ENCODE measurements at places on chromosomes 3 and 15. TPM values are rescaled to one million over a fixed set of nuclear protein-coding genes. Genes with fewer than 3 reads are reported as not detected.

Gene TLR9
- total RNA-seq: not detected

Gene ZNF80
- total RNA-seq: not detected

Gene LRRC3B
- total RNA-seq: not detected

- DNase-seq: no peak
- H3K4me3 ChIP-seq: no peak overlapping the region
- H3K27me3 ChIP-seq: no peaks in the 10 kb centered on the region
Measured at GRCh38 chr3:32969656-32970055, 18.2 kb downstream of the CCR4 start.

DNA sequence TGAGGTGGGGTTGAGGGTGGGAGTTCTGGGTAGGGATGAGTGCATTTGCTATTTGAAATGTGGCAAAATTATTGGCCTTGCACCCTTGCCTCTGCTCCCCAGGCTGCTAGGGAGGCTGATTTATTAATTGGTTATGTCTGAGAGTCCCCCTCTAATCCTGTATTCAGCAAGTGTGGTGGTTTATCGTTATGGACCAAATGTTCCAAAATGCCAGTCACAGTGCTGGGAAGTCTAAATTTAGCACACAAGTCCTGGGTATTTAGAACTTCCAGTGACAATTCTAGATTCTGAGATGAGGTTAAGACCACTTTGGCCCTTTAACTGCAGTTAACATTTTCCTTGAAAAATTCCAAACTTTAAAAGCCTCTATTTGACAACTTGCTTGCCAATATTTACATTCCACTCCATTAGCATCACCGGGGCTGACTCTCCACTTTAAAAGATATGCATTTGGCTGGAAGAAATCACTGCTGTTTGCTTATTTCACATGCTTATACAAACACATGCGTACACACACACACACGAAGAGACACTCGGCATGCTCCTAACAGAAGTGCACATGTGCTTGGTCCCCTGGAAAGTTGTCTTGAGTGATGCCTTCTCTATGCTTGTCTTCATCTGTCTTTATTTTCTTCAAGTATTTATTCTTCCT, 247.7 kb downstream of the IL20RB start:
- no peak overlapping the region for H3K4me3 ChIP-seq
- H3K36me3 ChIP-seq: no peaks in the 10 kb centered on the region
- no peak overlapping the region for H3K27ac ChIP-seq
- H3K4me1 ChIP-seq: no peaks in the 10 kb centered on the region
- no peak for DNase-seq
- H3K27me3 ChIP-seq: no peaks in the 10 kb centered on the region

DNA sequence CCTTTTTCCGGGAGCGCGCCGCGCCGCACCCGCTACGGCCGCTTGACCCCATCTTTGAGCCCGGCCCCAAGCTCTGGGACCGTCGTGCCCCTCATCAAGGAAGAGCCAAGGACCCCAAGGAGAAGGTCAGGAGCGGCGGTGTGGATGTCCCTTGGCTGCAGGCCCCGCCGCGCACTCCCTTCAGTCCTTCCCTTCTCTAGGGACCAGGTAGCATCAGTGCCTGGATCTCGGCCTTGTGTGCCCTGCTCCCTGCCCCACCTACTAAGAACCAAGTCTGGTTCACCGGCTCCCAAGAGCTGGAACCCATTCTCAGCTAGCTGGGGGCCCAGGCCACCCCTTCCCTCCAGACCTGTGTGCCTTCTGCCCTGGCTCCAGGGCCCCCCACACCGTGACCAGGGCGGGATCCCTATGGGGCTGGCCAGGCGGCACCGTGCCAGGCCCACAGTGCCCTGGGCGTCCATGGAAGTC, 69.3 kb upstream of the CGNL1 start:
- no peak for DNase-seq
- H3K36me3 ChIP-seq: no peaks in the 10 kb centered on the region
- H3K27ac ChIP-seq: no peak overlapping the region
- no peaks in the 10 kb centered on the region for H3K4me1 ChIP-seq
- no peaks in the 10 kb centered on the region for H3K27me3 ChIP-seq

GRCh38 chr3:129622933-129623332, 16.5 kb upstream of the PLXND1 start:
- H3K27me3 ChIP-seq: no peaks in the 10 kb centered on the region
- no peaks in the 10 kb centered on the region for H3K36me3 ChIP-seq
- no peak overlapping the region for H3K4me3 ChIP-seq
- peak; percentile 66 for DNase-seq
- H3K27ac ChIP-seq: no peak overlapping the region

DNA sequence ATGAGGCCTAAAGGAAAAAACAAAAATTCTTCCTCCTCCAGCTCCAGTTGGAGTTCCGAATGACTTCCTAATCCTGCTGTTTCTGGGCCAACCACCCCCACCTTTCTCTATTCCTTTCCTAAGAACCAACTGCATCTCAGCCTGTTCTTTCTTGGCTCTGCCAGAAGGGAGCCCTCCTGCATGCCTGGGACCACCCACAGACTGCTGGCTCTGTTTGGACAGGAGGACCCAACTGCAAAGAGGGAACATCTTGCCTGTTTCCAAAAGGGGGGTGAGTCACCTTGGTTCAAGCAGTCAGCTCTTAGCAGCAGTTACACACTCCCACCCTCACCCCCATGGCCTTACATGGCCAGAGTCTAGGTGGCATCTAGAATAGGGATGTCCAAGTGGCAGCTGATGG, 116.0 kb upstream of the PRICKLE2 start:
- H3K4me3 ChIP-seq: no peak overlapping the region
- no peaks in the 10 kb centered on the region for H3K27me3 ChIP-seq
- H3K4me1 ChIP-seq: peaks cover 7% of the 10 kb centered on the region

Data from pancreas (tissue), 10 donors.